ENCODE measurements at places on chromosomes 7 and 10.
A peak's percentile ranks its signal among the peaks of the same experiment; 100 is the strongest.

DNA sequence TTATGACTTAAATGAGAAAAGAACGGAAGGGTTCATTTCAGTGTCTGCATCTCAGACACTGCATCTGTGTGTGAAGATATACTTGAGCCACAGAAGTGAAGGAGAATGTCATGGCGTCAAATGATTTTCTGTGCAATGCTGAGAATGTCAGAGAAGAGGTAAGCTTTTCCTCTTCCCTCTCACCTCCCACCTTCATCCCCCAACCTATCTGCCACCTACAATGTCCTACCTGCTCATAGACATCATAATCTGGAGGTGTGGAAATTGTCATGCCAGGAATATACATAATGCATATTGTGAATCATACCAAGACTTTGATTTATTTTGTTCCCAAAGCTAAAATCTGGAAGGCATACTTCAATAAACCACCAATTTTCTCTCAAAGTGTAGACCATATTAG, 53.7 kb downstream of the CTTNBP2 start:
- DNase-seq = no peak

DNA sequence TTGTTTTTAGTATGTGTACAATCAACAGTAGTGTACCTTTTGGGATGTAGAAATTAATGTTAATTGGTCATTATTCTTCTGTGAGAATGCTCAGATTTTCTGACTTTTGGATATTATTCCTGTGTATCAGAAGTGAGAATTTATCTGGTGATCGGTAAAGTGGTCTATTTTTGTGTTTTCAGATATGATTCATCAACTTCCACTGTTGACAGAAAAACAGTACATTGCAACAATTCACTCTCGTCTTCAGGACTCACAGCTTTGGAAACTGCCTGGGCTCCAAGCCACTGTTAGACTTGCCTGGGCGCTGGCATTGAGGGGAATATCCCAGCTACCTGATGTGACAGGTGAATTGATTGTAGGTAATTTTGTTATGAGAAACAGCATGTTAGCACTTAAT, 20.9 kb downstream of the NUP205 start:
- DNase-seq = no peak

GRCh38 chr10:87930141-87930540, 66.7 kb downstream of the PTEN start:
- DNase-seq = no peak

DNA sequence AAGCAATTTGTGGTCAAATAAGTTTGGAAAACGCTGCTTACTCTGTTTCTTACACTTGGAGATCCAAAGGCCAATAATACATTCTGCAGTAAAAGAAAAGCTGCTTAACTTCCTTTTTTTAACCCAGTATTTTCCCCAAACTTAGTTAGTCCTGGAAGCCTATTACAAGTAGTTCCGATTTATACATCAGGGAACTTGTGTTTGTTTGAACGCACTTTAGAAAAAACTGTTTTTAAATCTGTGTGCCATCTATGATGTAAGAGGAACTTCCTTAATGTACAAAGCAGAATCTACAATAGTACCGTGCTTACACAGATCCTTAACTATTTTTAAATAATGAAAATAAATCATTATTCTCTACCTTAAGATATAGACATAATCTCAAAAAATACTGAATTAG, 23.0 kb downstream of the SFR1 start:
- no peak for DNase-seq

DNA sequence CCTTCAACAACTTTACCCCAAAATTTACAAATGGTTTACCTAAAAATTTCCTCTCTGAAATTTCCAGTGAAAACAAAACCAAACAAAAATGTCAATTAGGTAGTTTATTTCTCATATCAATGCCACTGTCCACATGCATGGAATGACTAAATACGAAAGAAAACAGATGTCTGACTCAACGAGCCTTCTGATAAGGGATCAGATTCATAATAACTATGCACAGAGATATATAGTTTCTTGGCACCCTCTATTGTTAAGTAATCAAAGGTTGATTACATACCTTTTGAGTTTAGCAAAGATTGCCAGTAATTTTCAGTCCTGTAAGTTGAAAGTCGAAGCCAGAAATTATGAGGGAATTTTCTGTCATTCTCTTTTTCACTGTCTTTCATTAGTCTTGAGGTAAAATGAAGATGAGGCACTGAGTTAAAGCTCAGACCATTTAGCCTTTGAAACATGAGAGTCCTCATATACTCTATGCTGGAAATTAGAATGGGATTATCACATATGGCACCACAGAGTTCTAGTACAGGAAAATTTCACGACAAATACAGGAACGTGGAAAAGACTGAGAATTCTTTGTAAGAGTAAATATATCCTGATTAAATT, 519.1 kb upstream of the ANKRD30A start:
- peak; percentile 4 for DNase-seq

DNA sequence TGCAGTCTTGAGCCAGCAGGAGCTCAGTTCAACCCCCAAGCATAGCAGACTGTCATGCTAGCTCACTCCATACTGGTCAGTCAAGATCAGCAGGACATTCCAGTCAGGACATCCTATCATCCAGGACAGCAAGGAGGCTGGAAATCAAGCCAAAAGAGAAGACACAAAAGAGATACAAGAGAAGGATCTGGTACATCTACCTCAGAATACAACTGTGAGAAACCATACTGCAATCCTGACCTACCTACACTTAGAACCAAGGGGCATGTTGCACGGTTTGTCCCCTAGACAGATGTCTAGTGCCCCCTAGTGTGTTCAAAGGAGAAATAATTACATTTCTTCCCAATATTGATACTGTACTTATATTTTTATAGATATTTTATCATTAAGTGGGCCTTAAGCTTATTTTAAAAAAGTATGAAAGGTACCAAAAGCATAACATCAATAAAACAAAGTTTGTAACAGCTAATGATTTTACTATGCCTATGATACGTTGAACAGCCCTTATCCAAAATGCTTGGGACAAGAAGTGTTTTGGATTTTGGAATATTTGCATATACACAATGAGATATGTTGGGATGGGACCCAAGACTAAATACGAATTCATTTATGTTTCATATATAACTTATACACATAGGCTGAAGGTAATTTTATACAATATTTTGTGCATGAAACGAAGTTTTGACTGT, 26.7 kb downstream of the ERCC6 start:
- DNase-seq = peak; percentile 56

GRCh38 chr7:10685040-10685439, 288.6 kb upstream of the PHF14 start:
- DNase-seq = no peak

DNA sequence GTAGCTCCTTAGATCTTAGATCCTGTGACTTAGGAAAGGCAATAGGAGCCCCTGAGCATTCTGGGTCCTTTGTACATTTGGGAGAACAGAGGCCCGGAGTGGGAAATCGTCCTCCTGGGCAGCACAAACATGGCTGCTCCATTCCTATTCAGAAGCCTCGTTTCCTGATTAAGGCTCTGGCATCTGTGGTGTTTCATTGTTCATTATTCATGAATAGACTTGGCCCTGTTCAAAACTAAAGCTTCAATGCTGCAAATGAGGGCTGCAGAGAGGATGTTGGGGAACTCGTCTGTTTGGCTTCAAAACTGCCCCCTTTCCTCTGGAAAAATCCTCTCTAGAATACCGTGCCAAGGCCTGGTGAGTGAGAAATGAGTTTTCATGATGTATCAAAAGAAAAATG, 3.4 kb upstream of the HTRA1 start:
- DNase-seq = no peak

- DNase-seq = peak; percentile 58
Observed at GRCh38 chr7:96236198-96237039, 85.5 kb downstream of the SLC25A13 start.

DNA sequence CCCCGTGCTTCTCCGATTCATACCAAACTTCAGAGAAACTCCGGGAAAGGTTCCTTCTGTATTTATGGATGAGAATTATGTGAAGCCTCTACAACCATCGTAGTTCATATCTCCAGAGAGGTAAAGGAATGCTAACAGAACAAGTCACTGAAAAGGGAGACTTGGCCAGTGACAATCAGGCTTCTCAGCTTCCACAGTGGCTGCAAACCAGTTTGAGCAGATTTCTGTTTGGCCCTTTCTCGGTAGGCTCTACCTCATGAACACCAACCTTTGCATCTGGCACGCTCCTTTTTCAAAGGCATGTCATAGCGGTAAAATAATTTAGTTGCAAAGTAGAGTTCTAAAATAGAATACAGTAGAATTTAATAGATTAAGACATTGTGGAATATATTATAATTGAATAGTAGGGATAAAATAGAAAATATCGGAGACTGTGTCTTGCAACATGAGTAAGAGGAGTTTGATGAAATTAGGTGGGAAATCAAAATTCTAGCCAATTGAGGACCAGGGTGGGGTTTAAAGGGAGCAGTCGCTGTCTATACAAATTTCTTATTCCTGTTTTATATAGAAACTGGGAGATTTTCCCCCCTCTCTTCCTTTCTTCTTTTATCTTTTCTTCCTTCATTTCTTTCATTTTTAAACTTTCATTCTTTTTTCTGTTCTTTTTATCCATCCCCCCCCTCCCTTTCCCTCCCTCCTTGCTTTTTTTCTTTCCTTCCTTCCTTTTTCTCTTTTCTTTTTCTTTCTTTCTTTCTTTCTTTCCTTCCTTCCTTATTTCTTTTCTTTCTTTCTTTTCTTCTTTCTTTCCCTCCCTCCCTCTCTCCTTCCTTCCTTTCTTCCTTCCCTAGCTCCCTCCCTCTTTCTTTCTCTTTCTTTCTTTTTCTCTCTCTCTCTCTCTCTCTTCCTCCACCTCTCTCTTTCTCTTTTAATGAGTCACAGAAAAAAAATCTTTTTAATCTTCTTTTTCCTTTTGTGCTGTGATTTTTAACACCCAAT, 161.5 kb upstream of the KLF6 start:
- DNase-seq = no peak

DNA sequence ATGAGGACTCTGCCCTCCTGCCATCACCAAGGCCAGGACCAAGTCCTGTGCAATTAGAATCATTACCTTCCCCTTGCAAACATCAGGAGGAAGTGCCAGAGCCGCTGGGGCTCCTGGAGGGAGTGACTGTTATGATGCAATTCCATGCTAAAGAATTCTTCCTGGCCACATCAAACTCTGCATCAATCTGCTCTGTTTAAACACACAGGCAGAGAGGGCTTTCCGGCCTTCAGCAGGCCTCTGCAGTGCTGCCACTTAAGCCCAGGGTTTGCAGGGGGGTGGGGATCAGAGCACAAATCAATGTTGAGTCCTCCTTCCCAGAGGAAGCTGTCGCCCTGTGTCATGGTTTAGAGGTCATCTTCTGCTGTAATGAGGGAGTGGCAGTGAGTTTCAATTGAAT, 58.1 kb downstream of the CTBP2 start:
- peak; percentile 41 for DNase-seq

DNA sequence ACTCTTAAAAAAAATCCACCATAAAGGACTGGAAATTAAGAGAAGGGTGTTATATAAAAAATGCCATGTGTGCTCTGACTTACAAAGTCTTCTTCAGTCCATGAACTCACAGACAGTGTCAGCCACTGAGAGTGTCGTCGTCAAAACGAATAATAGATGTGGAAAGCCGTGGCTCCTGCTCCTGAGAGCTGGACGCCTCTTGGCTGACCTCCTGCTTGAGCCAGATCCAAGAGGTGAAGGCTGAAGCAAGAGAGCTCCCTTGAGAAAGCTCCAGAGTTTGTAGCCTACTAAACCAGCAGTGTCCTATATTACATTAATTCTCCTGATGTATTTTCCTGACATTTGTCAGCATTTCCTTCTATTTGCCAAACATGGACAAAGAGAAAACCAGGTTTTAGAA, 234.3 kb upstream of the C7orf33 start:
- DNase-seq = no peak

- DNase-seq = no peak
Observed at GRCh38 chr7:116496653-116497052, 2.9 kb upstream of the CAV2 start.

DNA sequence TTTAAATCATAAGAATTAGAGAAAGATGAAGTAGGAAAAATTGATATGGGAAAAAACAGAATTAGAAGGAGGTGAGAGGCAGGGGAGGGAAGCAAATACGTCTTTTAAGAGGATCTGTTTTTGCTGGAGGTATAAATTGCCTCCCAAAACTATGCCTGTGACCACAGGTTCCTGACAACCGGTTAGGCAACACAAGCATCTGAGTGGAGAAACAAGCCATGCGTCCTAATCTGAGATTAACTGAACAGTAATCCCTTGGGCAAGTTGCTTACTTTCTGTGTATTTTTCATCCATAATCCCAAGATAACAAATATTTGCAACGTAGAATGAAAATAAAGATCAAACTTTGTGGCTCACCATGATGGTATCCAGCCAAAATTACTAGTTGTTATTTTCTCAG, 149.2 kb downstream of the C1GALT1 start:
- DNase-seq = no peak

- no peak for DNase-seq
Observed at GRCh38 chr7:157016352-157017041, 6.0 kb upstream of the MNX1 start.

GRCh38 chr10:95810198-95810976, 54.4 kb downstream of the ENTPD1 start:
- no peak for DNase-seq

DNA sequence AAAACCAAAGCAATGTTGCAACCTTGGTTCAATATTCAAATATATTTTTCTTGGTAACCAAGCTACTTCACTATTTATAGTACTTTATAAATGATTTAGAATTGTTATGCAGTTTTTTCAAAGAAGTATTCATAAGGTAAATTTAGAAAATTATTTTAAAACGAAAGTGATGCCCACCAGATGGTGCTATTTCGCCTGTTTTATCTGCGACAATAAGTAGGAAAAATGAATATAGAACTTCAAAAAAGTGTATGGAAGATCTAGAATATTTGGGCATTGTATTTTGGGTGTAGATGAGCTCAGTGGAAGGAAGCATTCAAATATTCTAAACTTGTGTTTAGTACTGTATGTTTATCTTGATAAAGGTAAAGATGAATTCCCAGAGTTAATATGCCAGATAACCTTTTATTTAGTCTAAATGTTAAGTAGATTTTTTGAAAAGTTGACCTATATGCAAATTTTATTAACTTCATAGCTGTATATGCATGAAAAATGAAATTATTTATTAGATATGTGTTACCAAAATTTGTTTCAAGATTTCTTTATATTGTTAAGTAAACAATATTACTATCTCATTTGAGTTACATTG, 93.2 kb downstream of the ADK start:
- DNase-seq = peak; percentile 63

- DNase-seq = peak; percentile 72
Observed at GRCh38 chr10:32437334-32437733, 8.6 kb upstream of the CCDC7 start.
